ENCODE measurements at places on chromosomes 2 and 18.

DNA sequence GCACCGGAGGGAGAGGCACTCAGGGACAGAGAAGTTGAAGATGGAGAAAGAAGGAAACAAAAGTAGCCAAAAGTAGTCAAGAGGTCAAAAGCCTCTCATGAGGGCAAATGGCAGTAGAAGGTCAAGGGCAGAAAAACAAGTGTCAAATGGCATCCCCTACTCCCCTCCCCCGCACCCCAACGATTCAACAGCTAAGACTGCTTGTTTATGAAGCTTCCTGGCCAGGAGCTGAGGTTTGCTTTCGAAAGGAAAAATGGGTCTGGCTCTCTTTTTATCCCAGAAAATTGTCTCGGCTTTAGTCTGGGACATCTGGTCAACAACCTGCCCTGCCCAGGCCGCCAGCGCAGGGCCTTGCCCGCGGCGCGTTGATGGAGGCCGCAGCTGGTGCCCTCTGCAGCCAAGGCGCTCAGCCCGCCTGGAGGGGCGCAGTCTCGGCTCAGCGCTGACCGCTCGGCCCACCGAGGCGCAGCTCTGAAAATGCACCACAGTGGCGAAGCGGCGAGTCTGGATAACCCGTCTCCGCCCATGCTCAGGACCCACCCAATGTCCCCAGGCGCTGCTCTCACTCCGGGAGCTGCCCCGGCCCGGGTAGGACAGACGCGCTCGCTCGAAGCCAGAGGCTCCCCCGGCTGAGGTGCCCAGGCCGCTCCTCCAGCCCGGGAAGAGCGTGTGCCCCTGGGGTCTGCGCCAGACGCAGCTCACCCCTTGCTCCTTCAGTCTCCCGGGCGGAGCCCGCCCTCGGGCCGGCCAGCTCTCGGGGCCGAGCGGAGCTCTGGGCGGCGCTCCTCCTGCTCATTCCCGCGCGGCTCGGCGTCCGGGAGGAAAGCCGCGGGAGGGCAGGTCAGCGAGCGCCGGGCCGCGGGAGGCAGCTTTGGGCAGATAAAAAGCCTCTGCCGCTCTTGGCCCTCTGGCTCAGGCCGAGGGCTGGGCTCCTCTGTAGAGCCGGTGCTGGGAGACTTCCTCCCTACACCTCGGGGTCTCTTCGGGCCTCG is 1.8 kb upstream of the TBR1 start:
- no peak for DNase-seq

GRCh38 chr2:98815795-98816194 is 84.9 kb upstream of the MGAT4A start:
- no peak for DNase-seq

- DNase-seq: no peak
Measured at GRCh38 chr2:110720547-110720946, 11.8 kb upstream of the ACOXL start.

- peak; percentile 39 for DNase-seq
Measured at GRCh38 chr2:58042486-58042970, 4.1 kb upstream of the VRK2 start.

GRCh38 chr18:58235001-58235436 is 191.0 kb downstream of the NEDD4L start:
- DNase-seq: no peak

GRCh38 chr2:132595693-132596092 is 74.3 kb downstream of the LYPD1 start:
- no peak for DNase-seq

DNA sequence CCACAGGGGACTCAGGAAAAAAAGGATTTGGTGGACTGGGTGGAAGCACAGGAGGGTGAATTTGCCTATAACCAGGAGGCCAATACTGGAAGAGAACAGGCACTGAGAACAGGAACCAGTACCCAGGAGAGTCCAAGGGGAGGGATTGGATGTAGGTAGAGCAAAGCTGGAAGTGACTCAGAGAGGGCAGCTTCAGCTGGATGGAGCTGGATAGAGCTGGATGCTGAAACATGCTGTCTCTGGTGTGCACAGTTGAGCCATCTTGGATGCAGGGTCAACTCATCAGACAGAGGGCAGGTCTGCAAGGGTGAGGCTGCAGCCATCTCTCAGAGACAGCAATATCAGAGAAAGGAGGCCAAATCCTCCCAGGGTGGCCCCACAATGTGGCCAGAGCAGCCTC is 134.0 kb downstream of the GALNT14 start:
- no peak for DNase-seq

DNA sequence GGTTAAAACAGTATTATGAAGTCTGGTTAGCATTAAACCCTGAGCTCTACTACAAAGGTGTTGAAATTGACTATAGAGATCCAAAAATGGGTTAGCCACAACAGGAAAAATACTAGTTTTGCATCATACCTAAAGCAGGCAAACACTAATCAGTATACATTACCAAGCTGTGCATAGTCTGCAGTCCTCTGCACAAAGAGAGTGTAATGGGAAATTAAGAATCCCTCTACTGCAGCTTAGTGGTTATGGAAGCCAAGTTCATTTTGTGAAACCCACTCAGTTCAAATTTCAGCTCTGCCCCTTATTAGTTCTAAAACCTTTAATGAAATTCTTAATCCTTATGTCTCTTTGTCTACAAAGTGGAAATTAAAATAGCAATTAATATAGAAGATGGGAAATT is 192.1 kb downstream of the MBD2 start:
- no peak for DNase-seq

- DNase-seq: no peak
Measured at GRCh38 chr2:209534228-209534627, 110.4 kb downstream of the MAP2 start.

DNA sequence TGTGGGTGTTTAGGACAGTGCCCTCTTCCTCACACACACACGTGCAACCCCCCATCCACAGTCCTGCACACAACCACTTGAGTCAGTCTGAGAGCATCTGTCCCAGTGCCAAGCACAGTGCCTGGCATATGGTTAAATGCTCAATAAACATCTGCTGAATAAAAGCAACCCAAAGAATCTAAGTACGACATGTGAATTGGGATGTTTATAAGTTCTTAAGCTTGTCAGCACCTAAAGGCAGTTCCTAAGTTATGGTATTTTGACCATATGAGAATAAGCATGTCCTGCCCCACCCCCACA is 37.8 kb downstream of the CAPN13 start:
- no peak for DNase-seq

DNA sequence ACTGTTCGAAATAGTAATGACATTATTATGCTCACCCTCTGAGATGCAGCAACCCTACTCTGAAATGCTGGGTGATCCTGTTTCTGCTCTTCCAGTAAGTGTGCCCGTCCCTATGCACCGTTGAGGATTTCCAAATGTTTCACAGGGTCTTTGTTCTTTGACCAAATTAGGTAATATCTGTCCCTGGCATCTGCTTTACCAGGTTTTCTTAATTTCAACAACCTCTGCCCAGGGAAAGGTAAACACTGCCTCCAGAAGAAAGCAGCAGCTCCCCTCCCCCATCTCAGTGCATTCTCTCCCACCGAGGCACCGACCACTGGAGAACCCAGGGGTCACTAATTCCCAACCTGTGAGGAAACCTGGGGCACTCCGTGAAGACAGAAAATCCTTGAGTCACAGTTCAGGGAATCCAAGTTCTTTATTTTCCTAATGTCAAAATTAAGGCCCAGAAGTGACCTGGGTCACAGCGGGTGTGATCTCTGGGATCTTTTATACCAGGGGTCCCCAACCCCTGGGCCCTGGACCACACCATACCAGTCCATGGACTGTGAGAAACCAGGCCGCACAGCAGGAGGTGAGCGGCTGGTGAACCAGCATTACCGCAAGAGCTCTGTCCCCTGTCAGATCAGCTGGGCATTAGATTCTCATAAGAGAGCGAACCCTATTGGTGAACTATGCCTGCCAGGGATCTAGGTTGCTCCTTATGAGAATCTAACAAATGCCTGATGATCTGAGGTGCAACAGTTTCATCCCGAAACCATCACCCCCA is 1.2 kb upstream of the GRB14 start:
- no peak for DNase-seq

- no peak for DNase-seq
Measured at GRCh38 chr2:81648806-81649205, 1344.3 kb upstream of the LRRTM1 start.

GRCh38 chr2:66985906-66986305 is 411.2 kb upstream of the ETAA1 start:
- DNase-seq: no peak

- peak; percentile 11 for DNase-seq
Measured at GRCh38 chr2:79373358-79374130, 139.3 kb upstream of the CTNNA2 start.

- DNase-seq: no peak
Measured at GRCh38 chr2:40760071-40760666, 308.3 kb upstream of the SLC8A1 start.

DNA sequence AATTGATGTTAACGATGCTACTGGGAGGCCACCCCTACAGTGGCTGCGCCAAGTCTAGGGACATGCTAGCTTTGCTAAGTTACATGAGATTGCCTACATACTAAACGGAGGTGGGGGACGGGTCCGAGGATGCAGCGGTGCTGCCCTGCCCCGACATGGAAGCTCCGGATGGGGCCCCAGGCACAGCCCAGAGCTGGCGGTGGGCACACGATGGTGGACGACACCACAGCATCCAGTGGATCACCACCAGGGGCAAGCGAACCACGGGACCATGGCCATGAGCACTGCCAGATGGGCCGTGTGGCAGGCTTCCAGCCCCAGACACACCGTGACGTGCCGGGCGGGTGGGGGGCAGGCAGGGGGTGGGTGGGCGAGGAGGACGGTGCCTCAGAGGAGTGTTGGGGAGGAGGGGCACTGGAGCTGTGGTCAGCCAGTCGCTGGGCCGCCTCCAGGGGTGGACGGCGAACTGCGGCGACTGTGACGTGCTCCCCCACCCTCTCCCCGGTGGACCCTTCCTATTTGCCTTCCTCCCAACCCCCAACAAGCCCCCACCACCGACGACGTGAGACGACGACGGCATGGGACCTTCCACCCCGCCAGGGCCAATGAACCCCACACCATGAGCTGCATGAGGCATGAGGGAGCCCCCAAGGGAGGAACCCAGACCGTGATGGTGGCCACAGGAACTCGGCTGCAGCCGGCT is 90.6 kb upstream of the ANKRD30BL start:
- DNase-seq: no peak

GRCh38 chr2:101114815-101115214 is 36.4 kb downstream of the TBC1D8 start:
- DNase-seq: no peak

DNA sequence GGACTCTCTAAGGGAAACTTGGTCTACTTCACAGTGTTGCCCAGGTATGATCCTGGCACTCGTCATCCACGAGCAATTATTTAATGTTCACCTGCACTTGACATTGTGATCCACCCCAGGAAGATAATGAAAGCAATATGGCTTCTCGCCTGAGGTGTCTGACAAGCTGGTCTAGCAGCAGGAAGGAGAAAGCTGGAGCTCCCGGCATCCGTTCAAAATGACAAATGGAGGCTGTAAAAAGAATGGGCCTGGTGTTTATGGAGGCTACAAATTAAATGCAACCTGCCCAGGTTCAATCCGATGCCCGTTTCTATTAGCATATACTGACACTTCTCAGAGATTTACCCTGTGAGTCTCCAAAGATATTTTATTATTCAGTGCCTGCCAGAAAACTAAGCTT is 317.6 kb downstream of the CTNNA2 start:
- no peak for DNase-seq

GRCh38 chr2:200705305-200706041 is 106.2 kb upstream of the BZW1 start:
- peak; percentile 24 for DNase-seq

- DNase-seq: peak; percentile 30
Measured at GRCh38 chr2:103153580-103154284, 391.9 kb downstream of the TMEM182 start.

DNA sequence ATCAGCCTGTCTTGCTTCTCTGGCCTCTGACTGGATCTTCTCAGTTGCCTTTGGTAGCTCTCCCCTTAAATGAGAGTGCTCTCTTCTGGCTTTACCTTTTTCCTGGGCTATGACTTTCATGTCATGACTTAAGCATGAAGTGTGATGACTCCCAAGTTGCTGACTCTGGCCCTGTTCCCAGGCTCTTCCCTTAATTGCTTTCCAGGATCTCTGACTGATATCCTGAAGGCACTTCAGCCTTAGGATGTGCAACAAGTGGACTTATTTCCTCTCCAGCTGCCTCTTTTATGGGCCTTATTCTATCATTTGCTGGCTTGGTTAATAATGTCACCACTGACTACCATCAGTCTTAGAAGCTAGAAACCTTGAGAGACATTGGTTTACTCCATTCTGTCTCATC is 17.4 kb downstream of the SEMA4F start:
- DNase-seq: no peak

- DNase-seq: no peak
Measured at GRCh38 chr2:130335226-130335625, 7.5 kb upstream of the IMP4 start.

DNA sequence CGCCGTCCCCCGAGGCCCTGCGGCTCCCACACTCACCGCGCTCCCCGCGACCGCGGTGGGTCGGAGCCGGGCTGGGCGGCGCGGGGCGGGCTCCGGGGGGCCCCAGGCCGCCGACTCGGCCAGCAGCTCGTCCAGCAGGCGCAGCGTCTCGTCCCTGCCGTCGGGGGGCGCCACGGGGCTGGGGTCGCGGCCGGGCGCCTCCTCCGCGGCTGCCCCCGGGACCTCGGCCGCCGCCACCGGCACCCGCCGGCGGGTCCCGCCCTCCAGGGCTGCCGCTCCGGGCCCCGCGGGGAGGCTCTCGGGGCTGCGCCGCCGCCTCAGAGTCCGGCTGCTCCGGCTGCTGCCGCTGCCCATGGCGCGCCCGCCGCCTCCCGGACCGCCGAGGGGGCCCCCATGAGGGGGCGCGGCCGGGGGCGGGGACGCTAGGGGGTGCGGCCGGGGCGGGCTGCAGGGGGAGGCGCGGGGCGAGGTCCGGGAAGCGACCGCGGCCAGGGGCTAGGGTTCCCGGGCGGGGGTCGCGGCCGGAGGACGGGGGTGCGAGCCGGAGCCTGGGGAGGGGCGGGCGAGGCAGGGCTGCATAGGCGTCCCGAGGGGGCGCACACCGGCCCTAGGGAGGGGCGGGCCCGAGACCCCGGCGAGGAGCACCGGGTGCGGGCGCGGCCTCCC is at the start of gene CYS1:
TSS of gene CYS1 (minus strand) at position 542 of the 666 bp plus-strand sequence. CDS start at position 354, 188 bp downstream.
- peak; percentile 56 for DNase-seq

DNA sequence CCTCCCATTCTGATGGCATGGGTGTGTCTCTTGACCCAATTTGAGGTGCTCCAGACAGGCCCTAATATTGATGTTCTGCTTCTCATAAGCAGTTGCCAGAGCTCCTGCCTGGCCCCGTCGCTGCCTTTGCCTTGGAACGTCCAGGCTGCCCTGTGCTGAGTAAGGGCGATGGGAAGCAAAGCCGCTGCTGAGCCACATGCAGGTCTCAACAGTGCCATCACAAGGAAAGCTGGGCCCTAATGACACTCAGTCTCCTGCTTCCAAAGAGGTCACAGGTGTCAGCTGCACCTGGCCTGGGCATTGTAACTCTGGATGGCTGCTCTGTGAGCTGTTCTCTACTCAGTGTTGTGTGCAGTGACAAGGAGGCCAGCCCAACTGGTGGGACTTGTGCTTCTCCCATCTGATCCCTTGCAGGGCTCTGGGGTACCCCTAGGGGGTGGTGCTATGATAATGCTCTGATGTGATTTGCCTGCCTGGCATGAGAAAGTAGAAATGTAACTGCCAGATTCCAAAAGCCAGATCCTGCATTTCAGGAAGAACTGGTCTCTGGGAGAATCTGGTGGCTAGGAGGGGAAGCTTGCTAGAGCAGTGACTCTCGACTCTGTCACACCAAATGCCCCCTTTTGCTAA is 8.7 kb downstream of the TTC39C start:
- peak; percentile 44 for DNase-seq

Measured in eye (tissue), 1 donor.